ENCODE measurements at places on chromosomes 16 and 17. TPM values are rescaled to one million over a fixed set of nuclear protein-coding genes. Genes with fewer than 3 reads are reported as not detected.

The TAT gene
- total RNA-seq, result not detected

The KCNH4 gene
- total RNA-seq, result 1.9 TPM

The NPTX1 gene
- total RNA-seq, result 24.2 TPM

The PRSS36 gene
- total RNA-seq, result 0.34 TPM

- peaks cover 23% of the 10 kb centered on the region for H3K27me3 ChIP-seq
- no peak overlapping the region for H3K4me3 ChIP-seq
- no peak overlapping the region for H3K27ac ChIP-seq
- no peak for DNase-seq
- H3K36me3 ChIP-seq, result no peaks in the 10 kb centered on the region
Observed at GRCh38 chr17:77528516-77529327, 388.0 kb downstream of the SEC14L1 start.

DNA sequence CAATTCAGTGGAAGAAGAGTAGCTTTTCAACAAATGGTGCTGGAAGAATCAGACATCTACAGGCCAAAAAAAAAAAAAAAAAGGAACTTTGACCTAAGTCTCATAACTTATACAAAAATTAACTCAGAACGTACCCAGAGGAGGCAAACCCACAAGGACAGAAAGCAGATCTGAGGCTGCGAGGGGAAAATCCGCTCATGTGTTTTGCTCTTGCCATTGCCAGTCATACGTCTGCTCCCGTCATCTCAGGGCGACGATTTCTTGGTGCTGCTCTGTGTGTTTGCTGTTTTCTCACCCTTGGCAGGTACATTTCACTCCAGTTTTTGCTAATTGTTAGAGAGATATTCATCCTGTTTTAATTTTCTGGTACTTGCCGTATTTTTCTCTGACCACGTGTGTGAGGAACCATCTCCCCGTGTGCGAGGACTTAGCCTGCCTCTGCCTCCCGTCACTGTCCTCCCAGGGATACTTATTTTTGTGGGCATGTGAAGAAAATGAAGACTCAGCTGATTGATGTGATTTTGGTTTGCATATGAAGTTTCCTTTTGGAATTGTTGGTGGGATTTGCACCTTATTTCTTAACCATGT, 33.4 kb upstream of the ACSF3 start:
- no peak overlapping the region for H3K4me3 ChIP-seq
- no peaks in the 10 kb centered on the region for H3K27me3 ChIP-seq
- no peak overlapping the region for H3K27ac ChIP-seq
- no peaks in the 10 kb centered on the region for H3K36me3 ChIP-seq

- no peaks in the 10 kb centered on the region for H3K4me1 ChIP-seq
- H3K27me3 ChIP-seq, result peaks cover 5% of the 10 kb centered on the region
- DNase-seq, result no peak
- no peaks in the 10 kb centered on the region for H3K36me3 ChIP-seq
- no peak overlapping the region for H3K27ac ChIP-seq
Observed at GRCh38 chr17:60744355-60744966, 66.8 kb downstream of the BCAS3 start.

DNA sequence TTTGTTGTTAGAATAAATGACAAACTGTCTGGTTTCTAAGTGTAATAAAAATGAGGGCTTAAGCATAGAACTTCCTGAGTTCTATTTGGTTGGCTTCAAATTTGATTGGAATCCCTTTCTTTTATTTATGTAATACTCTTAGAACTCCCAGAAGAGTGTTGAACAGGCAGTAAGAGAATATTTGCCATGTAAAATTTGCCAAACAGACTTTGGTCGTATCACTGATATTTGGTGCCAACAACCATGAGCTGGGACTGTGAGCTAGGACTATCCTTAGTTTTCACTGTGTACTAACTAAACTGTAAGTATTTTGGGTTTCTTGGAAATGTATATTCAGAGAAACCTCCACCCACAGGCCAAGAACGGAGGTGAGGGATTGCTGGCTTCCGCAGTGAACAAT, 971.2 kb upstream of the SOX9 start:
- no peaks in the 10 kb centered on the region for H3K4me1 ChIP-seq
- no peak overlapping the region for H3K27ac ChIP-seq
- no peaks in the 10 kb centered on the region for H3K27me3 ChIP-seq
- H3K36me3 ChIP-seq, result no peaks in the 10 kb centered on the region

DNA sequence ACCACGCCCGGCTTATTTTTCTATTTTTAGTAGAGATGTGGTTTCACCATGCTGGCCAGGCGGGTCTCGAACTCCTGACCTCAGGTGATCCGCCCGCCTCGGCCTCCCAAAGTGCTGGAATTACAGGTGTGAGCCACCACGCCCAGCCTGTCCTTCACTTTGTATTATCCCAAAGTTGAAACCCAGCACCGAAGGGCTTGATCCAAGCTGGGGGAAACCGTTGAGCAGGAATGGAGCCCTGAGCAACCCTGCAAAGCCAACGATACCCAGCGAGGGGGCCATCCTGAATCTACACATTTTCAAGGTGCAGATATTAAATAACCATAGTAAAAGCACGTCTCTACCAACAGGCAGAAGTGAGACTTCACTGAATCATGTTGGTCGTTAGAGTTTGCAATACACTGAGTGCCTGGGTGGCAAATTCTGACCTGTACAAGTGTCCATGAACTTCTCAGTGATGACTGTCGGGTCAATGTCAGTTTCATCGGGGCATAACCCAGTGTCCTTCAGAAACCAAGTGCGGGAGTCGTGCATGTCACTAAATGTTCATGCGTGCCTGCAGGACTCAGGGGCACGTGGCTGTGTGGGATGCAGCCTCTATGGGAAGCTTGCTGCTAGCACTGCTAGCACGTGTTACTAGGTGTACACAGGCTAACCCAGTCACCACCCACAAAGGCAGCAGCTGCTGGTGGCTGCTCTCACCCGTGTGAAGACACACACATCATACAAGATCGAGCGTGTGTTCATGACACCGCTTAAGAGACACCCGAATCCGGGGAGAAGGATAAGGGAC, 10.5 kb upstream of the RBFOX3 start:
- H3K4me3 ChIP-seq, result no peak overlapping the region
- H3K27me3 ChIP-seq, result no peaks in the 10 kb centered on the region
- no peaks in the 10 kb centered on the region for H3K36me3 ChIP-seq
- DNase-seq, result no peak
- no peaks in the 10 kb centered on the region for H3K4me1 ChIP-seq
